NCI-H1105 treated with DMSO at 0.1 percent for 48 hours (cell line): ENCODE measurements at places on chromosomes 3 and 15.
A peak's percentile ranks its signal among the peaks of the same experiment; 100 is the strongest.

- DNase-seq, result peak; percentile 35
Observed at GRCh38 chr3:182925330-182925943, 54.9 kb downstream of the DCUN1D1 start.

- DNase-seq, result no peak
Observed at GRCh38 chr3:27224197-27224596, 145.0 kb downstream of the NEK10 start.

- peak; percentile 90 for DNase-seq
Observed at GRCh38 chr3:76694063-76694462, 345.8 kb upstream of the ROBO2 start.

- DNase-seq, result no peak
Observed at GRCh38 chr3:111134302-111134701, 62.7 kb downstream of the NECTIN3 start.

- DNase-seq, result no peak
Observed at GRCh38 chr15:90435652-90436337, 47.8 kb downstream of the IQGAP1 start.

- DNase-seq, result no peak
Observed at GRCh38 chr3:170233530-170233929, 11.3 kb downstream of the PRKCI start.

GRCh38 chr3:27681249-27681748 lies 40.8 kb downstream of the EOMES start:
- DNase-seq, result peak; percentile 31

DNA sequence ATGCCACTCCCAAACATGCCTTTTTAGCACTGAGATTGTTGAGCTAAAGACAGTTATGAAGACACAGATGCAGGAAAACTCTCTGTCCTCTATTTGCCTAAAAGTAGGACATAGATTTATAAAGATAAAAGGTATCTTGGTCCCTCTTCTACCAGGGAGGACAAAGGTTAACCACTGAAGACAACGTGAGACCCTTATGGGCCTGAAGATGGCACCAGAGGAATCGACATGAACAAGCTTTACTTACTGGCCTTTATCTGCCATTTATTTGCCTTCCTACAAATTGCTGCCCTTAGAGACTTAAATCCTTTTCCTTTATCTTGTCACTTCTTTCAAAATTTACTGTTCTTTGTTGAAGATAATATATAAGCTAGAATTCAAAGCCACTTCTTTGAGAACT lies 109.7 kb upstream of the FAM3D start:
- no peak for DNase-seq

- DNase-seq, result peak; percentile 57
Observed at GRCh38 chr3:51024765-51025632, 350.3 kb downstream of the DOCK3 start.

DNA sequence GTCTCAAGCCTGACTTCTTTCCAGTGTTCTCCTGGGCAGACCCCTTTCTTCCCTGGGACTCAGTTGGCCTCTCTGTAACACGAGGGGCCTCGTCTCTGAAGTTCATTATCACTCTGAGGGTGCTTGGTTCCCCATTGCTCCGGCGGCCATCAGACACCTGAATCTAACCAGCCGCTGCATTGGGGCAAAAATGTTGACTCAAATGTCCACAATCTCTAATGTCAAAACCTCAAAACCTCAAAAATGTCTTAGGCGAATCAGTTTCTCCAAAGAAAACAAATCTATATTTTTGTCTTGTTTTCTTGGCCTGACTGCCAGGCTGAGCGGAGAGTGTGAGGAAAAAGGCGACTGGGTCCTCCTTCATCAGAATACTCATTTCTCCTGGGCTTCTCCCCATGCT lies 220.7 kb downstream of the VPS13C start:
- no peak for DNase-seq

- DNase-seq, result no peak
Observed at GRCh38 chr3:89414270-89414669, 306.8 kb downstream of the EPHA3 start.

- DNase-seq, result no peak
Observed at GRCh38 chr3:119901148-119901547, 119.2 kb downstream of the NR1I2 start.

GRCh38 chr15:36761132-36761847 lies 181.9 kb downstream of the CDIN1 start:
- no peak for DNase-seq
